NCI-H1048 (cell line): ENCODE measurements at places on chromosomes 3 and 15.

DNA sequence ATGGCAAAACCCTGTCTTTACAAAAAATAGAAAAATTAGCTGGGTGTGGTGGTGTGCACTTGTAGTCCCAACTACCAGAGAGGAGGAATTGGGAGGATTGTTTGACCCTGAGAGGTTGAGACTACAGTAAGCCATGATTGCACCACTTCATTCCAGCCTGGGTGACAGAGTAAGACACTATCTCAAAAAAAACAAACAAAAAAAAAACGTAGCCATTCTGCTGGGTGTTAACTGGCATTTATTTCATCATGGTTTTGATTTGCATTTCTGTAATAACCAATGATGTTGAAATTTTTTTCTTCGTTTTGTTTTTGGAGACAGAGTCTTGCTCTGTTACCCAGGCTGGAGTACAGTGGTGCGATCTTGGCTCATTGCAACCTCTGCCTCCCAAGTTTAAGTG lies 63.3 kb downstream of the RPLP1 start:
- no peak for DNase-seq

GRCh38 chr3:182533394-182533793 lies 259.9 kb upstream of the ATP11B start:
- DNase-seq, result no peak

GRCh38 chr15:51816611-51817010 lies 12.8 kb upstream of the TMOD3 start:
- no peak for DNase-seq

- no peak for DNase-seq
Measured at GRCh38 chr3:4754180-4755086, 224.8 kb upstream of the BHLHE40 start.
